Activated gamma-delta T cell treated with Interleukin-2 at 50 U/mL for 16 hours (primary cell): ENCODE measurements at places on chromosomes 12 and 14.

GRCh38 chr12:116376354-116377193 lies 99.1 kb upstream of the MED13L start:
- no peak for DNase-seq

- no peak for DNase-seq
Observed at GRCh38 chr12:4069670-4070010, 196.4 kb upstream of the PARP11 start.

DNA sequence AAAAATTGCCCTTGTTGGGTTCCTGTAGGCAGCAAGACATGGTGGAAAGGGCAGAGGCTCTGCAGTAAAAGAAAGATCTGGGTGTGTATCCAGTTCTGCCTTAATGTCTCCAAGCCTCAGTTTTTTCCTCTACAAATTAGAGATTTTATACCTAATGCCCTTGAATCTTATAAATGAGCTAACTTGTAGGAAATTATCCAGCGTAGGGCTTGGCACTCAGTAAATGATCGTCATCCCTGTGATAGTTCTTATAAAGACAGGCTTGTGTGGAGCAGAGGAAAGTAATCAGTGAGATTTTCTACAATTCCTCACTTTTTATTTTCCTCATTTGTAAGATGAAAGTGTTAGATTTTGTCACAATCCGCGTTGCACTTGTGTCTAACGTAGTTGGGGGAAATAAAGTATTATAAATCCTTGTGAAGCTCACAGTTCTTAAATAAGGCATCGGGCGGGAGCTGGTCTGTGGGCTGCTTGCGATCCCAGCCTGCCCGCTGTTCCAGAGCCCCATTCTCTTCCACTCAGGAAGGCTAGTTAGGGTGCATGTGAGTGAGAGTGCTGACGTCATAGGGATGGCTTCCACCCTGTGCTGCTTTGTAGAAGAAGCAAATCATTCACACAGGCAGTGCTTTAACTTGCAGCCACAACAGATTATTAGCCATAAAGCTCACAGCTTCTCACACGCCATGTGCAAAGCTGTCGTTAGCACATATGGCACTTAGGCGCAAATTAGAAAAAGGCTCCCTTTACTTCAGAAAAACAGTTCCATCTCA lies 87.6 kb downstream of the EML1 start:
- DNase-seq, result no peak

GRCh38 chr14:80109055-80109454 lies 102.2 kb downstream of the DIO2 start:
- DNase-seq, result no peak

- no peak for DNase-seq
Observed at GRCh38 chr12:304805-305204, 42.2 kb upstream of the SLC6A13 start.

- DNase-seq, result no peak
Observed at GRCh38 chr14:74669846-74670245, 43.0 kb downstream of the AREL1 start.

DNA sequence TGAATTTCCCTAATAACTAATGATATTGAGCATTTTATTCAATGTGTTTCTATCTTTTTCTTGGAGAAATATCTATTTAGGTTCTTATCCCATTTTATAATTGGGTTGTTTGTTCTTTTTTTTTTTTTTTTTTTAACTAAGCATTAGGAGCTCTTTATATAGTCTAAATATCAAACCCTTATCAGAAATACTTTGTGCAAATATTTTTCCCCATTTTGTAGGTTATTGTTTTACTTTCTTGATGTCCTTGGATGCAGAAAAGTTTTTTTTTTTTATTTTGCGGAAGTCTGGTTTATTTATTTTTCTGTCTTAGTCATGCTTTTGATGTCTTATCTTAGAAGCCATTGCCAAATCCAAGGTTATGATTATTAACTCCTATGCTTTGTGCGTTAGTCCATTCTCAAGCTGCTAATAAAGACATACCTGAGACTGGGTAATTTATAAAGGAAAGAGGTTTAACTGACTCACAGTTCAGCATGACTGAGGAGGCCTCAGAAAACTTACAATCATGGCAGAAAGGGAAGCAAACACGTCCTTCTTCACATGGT lies 434.3 kb upstream of the TBX3 start:
- no peak for DNase-seq

GRCh38 chr14:67059596-67059995 lies 129.6 kb upstream of the GARIN2 start:
- no peak for DNase-seq

GRCh38 chr14:64680714-64681065 lies 23.5 kb upstream of the PLEKHG3 start:
- no peak for DNase-seq

DNA sequence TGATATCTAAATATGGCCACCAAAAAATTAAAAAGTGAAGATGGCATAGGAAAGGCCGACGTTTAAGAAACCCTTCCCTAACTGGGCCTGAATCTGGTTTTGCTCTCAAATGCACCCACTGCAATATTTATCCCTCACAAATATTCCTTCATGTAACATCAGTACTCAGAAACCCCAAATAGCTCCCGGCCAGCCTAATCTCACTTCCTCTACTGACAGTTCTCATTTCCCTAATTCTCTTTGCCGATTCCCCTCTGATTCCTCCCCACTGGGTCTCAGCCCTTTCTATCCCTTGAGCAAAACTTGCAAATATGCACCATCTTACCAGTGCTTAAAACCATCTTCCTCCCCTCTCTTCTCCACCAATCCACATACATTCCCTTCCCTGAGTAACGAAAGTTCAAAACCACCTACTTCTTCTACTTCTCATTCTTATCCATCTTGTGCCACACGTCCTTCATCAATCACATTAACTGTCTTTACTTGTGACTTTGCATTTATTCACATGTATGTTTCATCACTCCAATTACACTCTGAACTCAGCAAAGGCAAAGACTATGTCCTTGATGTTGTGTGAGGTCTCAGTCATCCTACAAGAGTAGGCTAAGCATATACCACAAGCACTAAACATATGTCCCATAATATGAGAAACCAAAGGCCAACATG lies 23.1 kb downstream of the KCNK10 start:
- no peak for DNase-seq

DNA sequence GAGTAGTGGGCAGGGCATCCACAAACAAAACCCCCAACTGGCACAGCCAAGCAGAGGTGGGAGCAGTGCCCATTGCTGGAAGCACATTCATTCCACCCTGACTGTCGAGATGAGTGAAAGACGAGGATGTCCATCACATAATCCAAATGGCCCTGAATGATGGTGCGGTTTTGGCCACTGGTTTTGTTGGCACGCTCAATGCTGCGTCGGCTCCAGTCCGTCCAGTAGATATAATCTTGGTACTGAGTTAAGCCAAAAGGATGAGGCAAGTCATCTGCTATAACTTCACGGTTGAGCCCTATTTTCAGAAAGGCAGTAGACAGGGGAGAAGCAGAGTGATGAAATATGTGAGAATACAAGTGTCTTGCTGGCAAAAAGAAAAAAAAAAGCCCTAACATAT lies 88.1 kb downstream of the BCL2L14 start:
- DNase-seq, result no peak
